ENCODE measurements at places on chromosomes 2 and 18.

- no peak for DNase-seq
Measured at GRCh38 chr2:60351321-60351720, 202.1 kb downstream of the BCL11A start.

DNA sequence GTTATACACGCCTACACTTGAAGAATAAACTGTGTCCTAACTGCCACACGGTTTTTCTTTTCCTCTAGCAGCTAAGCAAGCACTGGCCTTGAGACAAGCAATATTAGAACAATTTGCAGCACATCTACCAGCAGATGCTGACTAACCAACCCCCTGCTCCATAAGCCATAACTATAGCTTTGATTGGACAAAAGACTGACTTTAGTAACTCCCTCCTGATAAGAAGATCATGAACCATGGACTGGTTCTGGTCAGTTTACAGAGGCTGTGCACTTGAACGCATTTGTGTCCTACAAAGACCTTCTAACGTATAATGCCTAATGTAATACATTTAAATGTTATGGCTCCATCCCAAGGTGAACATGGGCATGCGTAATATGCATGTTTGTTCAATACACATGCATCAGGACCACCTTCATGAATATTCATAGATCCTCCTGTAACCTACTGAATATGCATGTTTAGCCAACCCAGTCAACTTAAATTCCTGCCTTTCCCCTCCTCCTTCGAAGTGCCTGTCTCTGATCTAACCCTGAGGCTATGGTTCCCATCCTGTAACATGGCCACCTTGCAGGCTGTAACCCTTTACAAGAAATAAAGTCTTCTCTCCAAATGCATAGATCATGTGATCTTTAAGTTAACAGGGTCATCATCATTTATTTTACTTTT lies 26.5 kb downstream of the SLC4A5 start:
- no peak for DNase-seq

DNA sequence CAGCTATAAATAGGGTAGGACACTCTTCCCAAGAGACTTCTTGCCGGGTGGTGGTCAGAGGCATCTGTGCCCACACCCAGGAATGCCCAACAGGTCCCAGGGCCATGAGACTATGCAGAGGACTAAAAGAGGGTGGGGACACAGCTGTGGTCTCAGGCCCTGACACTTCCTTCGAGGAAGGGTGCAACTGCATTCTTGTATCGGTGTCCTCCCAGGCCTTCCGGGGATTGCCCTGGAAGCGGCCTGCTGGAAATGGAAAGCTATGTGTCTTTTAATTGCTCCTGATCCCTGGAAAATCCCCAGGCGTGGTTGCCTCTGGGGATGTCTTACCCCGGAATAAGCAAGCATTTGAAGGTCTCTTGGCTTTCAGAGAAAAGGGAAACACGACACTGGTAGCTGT lies 176.7 kb downstream of the SOX11 start:
- no peak for DNase-seq

GRCh38 chr2:1749489-1750119 lies 5.3 kb upstream of the PXDN start:
- DNase-seq = no peak

- DNase-seq = no peak
Measured at GRCh38 chr2:196315388-196316049, 144.1 kb upstream of the STK17B start.

- DNase-seq = no peak
Measured at GRCh38 chr2:151819920-151820319, 8.3 kb downstream of the ARL5A start.
